ENCODE measurements at places on chromosomes 12 and 14. TPM values are rescaled to one million over a fixed set of nuclear protein-coding genes. Genes with fewer than 3 reads are reported as not detected.
A peak's percentile ranks its signal among the peaks of the same experiment; 100 is the strongest.

- DNase-seq: no peak
Observed at GRCh38 chr14:65024957-65025356, 38.3 kb downstream of the FNTB start.

GRCh38 chr12:29242921-29243431 lies 93.9 kb downstream of the FAR2 start:
- DNase-seq: peak; percentile 23

DNA sequence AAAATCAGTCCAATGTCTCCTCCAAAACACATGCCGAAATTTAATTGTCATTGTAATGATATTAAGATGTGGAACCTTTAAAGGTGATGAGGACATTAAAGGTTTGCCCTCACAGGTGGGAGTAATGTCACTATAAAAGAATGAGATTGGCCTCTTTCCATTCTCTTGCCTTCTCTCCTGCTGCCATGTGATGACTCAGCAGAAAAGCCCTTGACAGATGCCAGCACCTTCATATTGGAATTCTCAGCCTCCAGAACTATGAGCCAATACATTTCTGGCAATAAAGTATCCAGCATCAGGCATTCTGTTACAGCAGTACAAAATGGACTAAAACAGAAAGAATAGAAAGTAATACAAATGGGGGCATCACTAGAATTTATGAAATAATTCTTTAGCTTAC lies 609.7 kb downstream of the SLC16A7 start:
- DNase-seq: peak; percentile 66

GRCh38 chr14:68660495-68660894 lies 132.4 kb downstream of the ZFP36L1 start:
- DNase-seq: no peak

GRCh38 chr14:37597914-37598746 lies 2.7 kb downstream of the TTC6 start:
- peak; percentile 33 for DNase-seq

DNA sequence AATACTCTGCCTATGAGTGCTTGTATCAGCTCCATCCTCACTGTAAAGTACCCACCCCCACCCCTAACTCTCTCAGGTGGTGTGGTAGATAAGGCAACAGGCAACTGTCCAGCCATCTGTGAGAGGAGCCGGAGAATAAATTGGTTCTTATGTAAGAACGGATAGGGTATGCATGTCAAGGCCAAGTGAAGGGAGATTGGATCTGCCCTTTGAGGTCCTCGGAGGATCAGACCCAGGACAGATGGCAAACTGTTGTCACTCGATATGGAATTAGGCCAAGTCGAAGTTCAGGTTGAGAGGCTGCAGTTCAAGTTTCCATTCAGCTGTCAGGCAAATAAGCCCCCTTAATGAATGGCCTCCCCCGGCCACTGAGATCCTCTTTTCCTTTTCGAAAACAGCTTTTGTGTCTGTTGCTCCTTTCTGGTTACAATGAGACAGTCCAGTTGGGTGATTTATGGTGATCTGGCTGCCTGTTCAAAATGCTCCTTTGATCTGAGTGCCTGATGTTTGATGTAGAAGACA lies 120.3 kb downstream of the VRK1 start:
- DNase-seq: no peak

DNA sequence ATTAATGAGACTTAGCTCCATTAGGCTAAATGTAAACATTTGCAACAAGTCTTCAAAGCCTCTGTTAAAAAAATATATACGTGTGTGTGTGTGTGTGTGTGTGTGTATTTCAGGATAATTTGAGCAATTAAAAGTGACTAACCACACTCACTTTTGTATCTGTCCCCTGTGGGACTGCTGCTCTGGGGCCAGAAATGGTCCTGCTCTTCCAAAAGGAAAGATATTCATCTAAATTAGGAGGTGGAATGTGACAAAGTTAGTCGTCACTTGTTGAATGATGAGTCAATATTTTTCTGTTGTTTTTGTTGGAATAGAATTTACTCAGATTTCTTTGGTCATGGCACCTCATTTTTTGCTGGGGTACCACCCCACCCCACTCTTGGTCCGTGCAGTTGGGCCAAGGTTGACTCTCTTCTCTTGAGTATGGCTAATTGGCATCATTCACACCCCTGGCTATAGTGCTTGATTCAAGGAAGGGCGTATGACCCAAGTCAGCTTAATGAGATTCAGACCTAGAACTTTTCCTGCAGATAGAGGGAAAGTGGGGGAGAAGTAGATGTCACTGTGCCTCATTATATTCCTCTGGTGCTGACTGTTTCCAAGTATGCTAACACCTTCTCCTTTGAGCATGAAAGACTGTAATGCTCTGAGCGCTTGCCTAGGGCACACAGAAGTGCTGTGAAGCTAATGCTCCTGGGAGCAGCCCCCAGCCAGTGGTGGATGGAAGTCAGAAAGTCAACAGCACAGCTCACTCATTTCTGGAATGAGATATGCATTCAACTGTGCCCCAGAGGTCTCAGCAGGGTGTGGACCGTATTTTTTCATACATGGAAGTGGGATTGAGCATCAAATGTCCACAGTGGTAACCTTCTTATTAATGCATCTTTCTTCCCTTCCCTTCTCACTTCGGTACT lies 577.0 kb upstream of the TBX3 start:
- no peak for DNase-seq

GRCh38 chr12:53659011-53659551 lies 16.8 kb downstream of the ATP5MC2 start:
- DNase-seq: peak; percentile 37

- DNase-seq: no peak
Observed at GRCh38 chr12:63795944-63796343, 16.2 kb downstream of the RXYLT1 start.

GRCh38 chr12:40078266-40078665 lies 27.6 kb downstream of the SLC2A13 start:
- DNase-seq: no peak

DNA sequence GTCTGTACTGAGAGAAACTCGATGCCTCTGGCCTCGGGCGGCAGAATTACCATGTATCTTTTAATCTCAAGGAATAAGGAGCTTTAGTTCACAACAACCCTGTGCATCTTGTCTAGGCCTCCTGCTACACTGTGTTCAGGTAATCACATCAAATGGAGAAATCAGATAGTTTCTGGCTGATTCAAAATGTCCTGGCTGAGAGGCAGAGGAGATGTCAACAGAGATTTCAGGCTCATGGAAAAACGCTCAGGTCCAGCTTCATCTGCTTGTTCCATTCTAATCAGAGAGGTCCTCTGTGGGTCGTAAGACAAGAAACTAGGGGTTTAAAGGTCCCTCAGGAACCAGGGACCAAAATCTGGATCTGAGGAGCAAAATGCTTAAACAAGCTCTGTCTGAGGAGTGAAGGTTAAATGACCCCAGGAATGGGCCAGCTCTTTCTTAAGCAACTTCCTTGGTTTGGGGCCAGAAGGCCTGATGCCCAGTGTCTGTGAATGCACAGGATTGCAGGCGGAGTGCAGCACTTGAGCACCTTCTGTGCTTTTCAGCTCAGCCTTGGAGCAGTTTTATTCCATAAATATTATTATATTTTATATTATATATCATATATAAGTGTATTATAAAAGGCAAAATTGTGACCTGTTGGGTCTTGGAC lies 170.2 kb upstream of the PRICKLE1 start:
- peak; percentile 50 for DNase-seq

The DHH gene
- not detected for total RNA-seq

The RILPL2 gene
- 3.9 TPM for total RNA-seq

The KLRC3 gene
- total RNA-seq: not detected

The CD163 gene
- total RNA-seq: not detected

The OVCH1 gene
- total RNA-seq: 0.26 TPM

The AICDA gene
- not detected for total RNA-seq

Data from bronchial epithelial cell (primary cell).